ENCODE measurements at places on chromosomes 12 and 14.
A peak's percentile ranks its signal among the peaks of the same experiment; 100 is the strongest.

DNA sequence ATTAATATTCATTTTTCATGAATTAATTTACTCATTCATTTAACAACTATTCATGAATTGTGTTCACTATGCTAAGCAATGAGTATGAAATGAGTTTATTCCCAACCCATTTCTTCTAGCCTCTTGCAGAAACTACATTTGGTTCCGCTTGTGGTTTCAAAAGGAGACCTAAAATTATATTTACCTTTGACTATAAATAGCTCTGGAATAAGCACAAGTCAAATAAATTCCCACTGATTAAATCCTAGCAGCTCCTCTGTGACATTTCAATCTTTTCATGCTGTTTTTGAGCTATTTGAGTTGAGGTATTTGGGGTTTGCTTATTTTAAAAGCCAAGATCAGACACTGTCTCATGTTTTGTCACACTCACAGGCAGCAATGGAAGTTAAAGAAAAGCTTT lies 46.9 kb downstream of the DUSP6 start:
- no peak for DNase-seq

DNA sequence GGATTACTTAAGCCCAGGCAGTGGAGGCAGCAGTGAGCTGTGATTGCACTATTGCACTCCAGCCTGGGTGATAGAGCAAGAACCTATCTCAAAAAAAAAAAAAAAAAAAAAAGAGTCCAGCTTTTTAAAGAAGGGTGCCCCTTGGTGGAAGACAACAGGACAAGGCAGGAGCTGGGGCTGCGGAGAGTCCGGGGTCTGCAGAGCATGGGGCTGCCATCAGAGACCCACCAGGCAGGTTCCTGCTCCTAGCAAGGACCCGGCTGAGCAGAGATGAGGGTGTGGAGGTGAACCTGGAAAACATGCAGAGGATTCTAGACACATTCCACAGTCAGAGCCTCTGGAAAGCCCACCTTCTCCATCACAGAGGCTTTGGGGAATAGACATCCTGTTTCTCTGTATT lies 21.0 kb upstream of the CIPC start:
- DNase-seq: no peak

DNA sequence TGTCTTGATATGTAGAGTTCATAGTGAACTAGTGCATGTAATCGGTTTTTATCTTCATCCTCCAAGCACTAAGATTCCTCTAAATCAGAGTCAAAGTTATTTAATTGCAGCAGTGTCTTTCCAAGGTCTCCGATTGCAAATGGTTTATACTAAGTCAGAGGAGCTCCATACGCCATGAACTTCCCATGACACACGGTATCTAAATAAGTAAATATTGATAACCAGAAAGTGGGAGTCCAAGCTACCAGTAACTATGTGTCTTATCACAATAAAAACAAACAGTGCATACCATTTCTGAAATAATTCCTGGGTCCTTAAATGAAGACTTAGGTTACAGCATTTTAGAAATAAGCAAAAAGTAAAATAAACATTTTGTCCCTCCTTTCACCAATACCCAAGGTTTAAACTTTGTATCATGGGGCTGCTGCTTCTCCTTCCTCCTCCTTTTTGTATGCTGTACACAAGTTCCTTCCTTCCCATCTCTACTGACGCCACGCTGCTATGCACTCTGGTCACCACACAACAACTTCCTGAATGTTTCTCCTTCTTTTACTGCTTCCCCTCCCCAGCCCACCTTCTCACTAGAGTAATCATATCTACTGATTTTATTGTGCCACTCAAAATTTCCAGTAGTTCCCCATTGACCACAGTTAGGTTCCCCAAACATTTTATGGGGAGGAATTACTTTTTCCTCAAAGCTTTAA lies 10.7 kb downstream of the NR1H4 start:
- DNase-seq: peak; percentile 52

GRCh38 chr12:31991815-31992214 lies 32.6 kb downstream of the RESF1 start:
- DNase-seq: no peak
